Endothelial cell (in vitro differentiated cells): ENCODE measurements at places on chromosomes 12 and 14.

DNA sequence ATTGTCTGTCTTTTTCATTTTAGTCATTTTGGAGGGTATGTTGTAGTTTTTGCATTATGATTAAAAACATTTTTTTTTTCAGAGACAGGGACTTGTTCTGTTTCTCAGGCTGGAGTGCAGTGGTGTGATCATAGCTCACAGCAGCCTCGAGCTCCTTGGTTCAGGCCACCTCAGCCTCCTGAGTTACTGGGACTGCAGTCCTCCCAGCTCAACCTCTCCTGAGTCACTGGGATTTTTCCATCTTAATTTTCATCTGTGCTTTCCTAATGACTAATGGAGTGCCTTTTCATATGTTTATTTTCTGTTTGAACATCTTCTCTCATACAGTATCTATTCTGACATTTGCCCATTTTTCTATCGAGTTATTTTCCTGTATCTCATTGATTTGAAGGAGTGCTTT is 52.6 kb downstream of the DYRK2 start:
- no peak for DNase-seq

DNA sequence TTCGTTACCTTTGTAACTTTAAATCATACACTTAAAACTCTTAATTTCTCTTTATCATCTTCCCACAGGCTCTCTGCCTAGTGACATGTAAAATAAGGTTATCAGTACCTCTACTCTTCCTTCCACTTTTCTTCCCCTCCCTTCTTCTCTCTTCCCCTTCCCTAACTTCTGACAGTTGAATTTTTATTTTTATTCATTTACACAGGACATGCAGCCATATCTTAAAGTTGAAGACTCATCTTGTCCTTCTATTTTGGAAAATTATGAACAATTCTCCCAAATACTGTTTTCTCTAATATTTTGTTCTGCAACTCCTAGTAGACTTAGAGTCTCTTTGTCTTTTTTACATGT is 263.9 kb downstream of the FBXL14 start:
- DNase-seq = no peak

DNA sequence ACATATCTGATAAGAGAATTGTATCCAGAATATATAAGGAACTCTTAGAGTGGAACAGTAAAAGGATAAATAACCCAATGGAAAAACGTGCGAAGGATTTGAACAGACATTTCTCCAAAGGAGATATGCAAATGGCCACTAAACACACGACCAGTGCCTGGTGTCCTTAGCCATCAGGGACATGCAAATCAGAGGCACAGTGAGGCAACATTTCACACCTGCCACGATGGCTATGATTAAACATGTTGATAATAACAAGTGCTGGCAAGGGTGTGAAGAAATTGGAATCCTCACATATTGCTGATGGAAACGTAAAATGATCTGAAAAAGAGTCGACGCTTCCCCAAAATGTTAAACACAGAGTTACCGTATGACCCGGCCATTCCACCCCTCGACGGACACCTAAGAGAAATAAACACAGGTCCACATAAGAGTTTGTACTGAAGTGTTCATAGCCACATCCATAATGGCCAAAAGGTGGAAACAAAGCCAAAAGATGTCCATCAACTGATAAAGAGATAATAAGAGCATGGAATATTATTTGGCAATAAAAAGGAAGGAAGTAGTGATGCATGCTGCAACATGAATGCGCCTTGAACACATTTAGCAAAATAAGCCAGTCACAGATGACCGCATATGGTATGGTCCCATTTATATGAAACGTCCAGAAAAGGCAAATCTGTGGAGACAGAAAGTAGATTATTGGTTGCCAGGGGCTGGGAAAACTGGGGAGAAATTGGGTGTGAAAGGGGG is 6.3 kb upstream of the TMEM121 start:
- no peak for DNase-seq

- no peak for DNase-seq
These were observed 55.6 kb downstream of the RTN1 start for GRCh38 chr14:59814988-59815387.

- no peak for DNase-seq
These were observed 382.8 kb downstream of the ADAMTS20 start for GRCh38 chr12:43169115-43169681.

GRCh38 chr12:106739815-106740530 is 34.5 kb upstream of the RIC8B start:
- DNase-seq = no peak

DNA sequence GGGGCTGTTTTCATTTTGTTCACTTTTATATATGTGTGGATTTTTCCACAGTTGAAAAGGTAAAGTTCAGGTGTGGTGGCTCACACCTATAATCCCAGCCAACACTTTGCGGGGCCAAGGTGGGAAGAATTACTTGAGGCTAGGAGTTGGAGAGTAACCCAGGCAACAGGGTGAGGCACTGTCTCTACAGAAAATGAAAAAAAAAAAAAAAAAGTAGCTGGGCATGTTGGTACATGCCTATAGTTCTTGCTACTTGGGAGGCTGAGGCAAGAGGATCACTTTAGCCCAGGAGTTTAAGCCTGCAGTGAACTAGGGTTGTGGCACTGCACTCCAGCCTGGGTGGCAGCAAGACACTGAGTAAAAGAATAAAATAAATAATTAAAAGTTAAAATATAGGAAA is 326.5 kb downstream of the NAV3 start:
- DNase-seq = no peak

GRCh38 chr12:132513070-132513398 is 23.1 kb downstream of the FBRSL1 start:
- no peak for DNase-seq

DNA sequence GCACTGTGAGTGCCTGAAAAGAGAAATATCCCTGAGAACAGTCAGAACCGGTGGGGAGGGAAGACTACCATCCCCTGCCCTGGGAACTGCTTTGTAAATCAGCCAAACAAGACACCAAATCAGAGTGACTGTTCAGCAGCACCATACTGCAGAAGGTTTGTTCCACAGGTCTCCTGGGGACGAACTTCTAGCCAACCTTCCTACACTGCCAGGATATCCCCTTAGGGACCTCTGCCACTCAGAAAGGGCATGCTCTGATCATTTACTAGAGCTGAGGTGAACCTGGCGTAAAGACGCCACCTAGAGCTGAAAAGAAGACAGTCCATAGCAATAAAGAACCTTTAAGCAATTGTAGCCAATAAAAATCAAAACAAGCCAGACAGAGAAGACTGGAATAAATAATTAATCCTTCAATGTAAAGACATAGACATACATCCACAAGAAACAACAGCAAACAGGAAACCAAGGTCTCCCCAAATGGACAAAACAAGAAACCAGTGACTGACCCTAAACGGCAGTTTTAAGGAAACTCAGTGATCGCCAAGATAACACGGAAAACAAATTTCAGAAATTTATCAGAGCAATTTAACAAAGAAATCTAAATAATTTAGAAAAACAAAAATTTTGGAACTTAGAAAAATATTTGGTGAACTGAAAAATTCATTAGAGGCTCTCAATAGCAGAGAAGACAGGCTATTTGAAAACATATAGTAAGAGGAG is 228.1 kb upstream of the AMIGO2 start:
- peak; percentile 26 for DNase-seq

- DNase-seq = no peak
These were observed 154.4 kb downstream of the CALM1 start for GRCh38 chr14:90551070-90551704.

DNA sequence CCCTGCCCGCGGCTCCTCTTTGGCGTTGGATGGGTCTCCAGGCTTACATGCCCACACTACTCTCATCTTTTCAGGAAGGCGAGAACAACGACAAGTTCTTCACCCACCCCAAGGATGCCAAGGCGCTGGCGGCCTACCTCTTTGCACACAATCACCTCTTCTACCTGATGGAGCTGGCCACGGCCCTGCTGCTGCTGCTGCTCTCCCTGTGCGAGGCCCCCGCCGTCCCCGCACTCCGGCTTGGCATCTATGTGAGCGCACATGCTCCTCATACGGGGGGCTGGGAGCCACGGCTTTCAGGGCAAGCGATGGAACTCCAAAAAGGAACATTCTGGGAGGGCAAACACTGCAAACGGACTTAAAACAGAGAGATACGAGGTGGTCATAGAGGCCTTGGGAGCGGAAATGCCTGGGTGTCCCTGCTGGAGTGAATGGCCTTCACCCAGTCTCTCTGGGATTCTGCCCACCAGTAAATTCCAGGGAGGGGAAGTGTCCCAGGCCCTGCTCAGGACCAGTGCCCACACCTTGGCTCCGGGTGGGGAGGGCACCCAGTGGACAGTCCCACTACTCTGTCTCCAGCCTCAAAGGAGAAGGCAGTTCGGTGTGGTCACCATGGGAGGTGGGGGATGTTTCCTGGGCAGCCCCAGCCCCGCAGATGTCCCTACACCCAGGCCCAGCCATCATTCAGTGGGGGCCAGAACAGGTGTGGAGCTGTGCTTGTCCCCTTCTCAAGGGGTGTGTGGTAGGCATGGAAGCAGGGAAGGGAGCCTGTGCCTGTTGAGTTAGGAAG is 45.0 kb downstream of the TPCN1 start:
- no peak for DNase-seq

GRCh38 chr14:48874711-48875110 is 711.5 kb downstream of the RPS29 start:
- no peak for DNase-seq

- DNase-seq = no peak
These were observed 16.6 kb downstream of the ADGRD1 start for GRCh38 chr12:130970165-130970907.

DNA sequence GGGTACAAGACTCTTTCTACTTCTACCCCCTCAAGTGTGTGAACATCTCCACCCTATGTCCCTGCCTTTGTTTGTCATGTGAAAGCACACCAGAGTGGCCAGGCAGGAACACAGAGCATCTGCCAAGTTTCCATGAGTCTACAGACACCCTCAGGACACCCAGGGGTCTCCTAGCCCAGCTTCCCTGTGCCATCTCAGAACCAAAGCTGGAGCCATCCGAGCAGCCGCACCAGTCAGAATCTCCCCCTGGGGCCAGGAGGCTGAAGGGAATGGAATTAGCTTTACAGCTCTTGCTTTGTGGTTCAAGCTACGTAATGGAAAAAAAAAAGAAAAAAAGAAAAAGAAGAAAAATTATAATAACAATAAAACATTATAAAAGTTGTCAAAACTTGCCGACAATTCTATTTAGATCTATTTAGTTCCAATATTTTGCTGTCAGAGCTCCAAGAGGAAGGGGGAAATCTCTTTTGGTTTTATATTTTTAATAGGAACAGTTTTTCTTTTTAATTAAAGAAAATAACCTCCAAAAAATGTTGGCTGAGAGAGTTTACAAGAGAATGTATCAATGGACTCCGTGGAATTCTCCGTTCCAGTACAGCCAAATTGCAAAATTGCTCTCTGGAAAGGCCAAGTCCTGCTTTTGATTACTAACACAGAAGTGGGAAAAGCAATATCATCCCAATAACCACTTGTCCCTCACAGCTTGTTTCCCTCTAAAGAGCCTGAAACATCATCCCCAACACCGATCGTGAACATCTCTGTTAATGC is 37.1 kb downstream of the TBX5 start:
- no peak for DNase-seq

DNA sequence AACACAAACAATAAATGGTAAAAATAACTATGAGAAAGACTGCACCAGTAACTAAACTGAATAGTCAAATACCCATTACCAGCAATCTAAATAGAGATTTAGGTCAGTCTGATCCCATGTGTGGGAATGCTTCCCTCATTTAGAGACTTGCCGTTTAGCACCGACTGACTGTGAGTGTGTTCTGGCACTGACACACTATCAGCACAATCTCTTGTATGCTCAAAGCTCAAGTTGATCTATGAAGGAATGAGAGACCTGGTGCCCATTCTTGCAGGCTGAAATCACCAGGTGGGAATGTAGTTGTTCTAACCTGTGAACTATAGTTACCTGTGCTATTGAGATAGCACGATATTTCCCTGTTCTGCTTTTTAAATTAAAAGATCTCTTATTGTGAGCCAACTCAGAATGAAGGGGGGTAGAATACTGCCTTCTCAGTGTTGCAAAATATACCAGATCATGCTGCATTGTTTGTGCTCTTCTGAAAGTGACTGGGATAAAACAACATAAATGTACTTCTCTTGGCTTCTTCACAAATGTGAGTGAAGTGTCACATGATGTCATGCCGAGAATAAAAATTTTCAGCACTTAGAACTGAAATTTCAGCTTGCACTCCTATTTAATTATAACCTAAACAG is 99.6 kb downstream of the LIN7A start:
- no peak for DNase-seq

GRCh38 chr12:47867495-47867941 is 37.3 kb downstream of the VDR start:
- DNase-seq = no peak

- no peak for DNase-seq
These were observed 191.8 kb downstream of the BMP4 start for GRCh38 chr14:53764846-53765245.

GRCh38 chr12:41344776-41345470 is 156.8 kb downstream of the PDZRN4 start:
- DNase-seq = no peak

DNA sequence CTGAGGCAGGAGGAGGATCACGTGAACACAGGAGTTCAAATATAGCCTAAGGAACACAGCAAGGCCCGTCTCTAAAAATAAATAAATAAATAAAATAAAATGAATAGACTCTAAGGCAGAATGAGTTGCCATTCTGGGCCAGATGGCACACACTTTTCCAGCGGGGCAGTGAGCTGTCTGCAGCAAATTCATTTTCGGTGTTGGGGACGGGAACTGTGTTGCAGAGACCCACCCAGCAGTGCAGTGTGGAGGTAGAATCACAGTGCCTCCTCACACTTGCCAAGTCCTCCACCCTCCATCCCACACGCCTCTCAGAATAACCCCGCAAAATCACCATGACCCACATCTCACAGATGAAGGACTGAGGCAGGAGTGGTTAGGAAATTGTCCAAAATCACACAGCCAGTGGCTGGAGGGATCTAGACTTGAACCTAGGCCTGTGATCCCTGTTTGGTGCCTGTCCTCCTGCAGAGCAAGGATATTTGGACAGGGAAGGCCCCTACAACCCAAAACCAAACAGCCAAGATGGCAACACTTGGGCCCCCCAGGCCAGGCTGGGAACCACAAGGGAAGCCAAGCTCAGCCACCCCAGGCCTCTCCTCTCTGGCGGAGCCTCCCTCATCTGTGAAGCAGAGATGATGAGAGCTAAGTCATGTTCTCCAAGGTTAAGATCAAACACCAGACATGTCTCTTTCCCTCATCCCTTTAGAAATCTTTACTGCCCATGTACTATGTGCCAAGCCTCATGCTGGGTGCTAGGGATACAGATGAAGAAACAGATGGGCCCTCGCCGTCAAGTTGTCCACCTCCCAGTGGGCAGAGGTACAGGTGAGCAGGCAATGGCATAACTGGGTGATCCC is 152.7 kb downstream of the DPF3 start:
- DNase-seq = no peak

- DNase-seq = no peak
These were observed 75.9 kb downstream of the CHST11 start for GRCh38 chr12:104532636-104533035.
